ENCODE measurements at places on chromosomes 1 and 21.

- no peak for DNase-seq
Measured at GRCh38 chr1:224683936-224684335, 67.8 kb downstream of the CNIH3 start.

- no peak for DNase-seq
Measured at GRCh38 chr1:236455243-236455642, 61.2 kb downstream of the EDARADD start.

DNA sequence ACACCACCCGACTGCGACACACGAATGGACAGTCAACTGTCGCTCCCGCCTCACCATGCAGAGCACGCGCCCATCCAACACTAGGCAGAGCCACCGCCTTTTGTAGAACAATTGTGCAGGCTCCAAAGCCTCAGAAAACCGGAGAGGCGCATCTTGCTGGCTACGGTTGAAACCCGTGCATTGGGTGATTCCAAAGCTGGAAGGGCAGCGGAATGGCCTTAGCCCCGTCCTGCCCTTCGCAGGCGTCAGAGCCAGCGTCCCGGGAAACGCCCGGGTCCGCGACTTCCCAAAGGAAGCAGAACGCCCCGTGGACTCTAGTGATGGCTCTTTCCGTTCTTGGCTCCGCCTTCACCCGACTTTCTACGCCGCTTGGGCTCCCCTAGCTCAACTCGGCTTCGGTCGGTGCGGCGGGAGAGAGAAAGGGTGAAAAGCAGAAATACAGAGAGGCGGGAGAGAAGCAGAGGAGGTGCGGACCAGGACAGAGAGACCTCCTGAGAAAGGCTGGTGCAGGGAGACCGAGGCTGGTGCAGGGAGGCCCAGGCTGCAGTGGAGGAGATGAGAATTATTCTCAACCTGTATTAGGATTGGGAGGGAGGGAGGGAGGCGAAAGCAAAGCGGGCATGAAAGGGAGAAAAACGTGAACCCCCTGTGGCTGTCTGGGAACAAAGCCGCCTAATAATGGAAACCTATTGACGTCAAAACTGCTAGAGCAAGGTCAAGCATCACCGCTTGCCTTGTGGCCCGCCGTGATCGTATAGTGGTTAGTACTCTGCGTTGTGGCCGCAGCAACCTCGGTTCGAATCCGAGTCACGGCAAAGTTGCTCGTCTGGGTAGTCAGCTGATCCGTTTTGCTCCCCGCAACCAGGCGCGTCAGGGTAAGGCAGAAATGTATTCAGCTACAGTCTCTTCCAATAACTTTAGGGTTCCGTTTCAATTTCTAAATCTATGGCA lies 99.5 kb downstream of the PRKAB2 start:
- peak; percentile 64 for DNase-seq

GRCh38 chr1:1259951-1260600 lies 13.6 kb upstream of the C1QTNF12 start:
- DNase-seq, result no peak

GRCh38 chr1:11176081-11176706 lies 13.0 kb upstream of the ANGPTL7 start:
- no peak for DNase-seq
